ENCODE measurements at places on chromosomes 12 and 14.

GRCh38 chr14:71202881-71203280 lies 295.6 kb downstream of the PCNX1 start:
- DNase-seq: no peak

- DNase-seq: no peak
These were observed 43.1 kb upstream of the MMP17 start for GRCh38 chr12:131784909-131785762.

- no peak for DNase-seq
These were observed 94.1 kb downstream of the SLC35F4 start for GRCh38 chr14:57771801-57772200.

- peak; percentile 26 for DNase-seq
These were observed 99.9 kb downstream of the TMTC3 start for GRCh38 chr12:88241862-88242570.

DNA sequence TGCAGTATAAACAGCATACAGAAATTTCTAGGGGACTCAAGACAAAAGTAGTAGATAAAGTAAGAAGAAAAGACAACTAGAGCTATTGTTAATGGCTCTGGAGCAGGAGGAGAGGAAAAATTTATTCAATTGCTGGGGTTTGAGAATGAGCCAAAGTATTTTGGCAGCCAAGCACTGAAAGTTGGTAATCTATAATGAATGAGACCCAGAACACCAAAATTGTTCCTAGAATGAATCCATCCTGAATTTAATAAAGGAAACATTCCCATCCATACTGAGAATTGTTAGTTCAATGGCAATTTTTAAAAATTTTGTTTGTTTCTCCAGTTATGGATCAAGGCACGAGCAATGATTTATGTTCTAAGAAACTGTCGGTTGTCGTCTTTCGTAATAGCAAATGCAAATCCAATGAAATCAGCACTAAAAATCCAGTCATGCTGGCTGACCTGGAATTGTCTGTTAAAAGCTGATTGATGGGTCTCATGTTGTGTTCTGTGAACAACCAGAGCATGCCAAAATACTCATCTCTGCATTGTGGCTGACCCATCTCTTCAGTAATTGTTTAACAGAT lies 170.9 kb upstream of the LMNTD1 start:
- no peak for DNase-seq

- DNase-seq: no peak
These were observed 1.5 kb downstream of the CALM1 start for GRCh38 chr14:90398315-90398839.

DNA sequence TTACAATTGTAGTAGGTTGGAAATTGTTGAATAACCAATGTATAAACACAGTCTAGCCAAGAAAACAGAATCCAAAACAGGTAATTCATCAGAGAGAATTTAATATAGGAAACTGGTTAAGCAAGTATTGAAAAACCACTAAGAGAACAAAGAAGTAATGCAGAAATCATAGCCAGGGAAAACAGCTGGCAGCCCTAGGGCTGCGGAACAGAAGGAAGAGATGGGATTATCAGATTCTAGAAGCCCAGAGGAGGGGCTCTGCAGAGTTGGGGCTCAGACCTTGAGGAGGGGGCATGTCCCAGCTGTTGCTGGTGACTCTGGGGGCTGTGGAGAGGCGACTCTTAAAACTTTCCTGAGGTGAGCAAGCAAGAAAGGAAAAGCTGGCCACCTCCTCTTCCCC lies 49.4 kb downstream of the CD9 start:
- DNase-seq: no peak

DNA sequence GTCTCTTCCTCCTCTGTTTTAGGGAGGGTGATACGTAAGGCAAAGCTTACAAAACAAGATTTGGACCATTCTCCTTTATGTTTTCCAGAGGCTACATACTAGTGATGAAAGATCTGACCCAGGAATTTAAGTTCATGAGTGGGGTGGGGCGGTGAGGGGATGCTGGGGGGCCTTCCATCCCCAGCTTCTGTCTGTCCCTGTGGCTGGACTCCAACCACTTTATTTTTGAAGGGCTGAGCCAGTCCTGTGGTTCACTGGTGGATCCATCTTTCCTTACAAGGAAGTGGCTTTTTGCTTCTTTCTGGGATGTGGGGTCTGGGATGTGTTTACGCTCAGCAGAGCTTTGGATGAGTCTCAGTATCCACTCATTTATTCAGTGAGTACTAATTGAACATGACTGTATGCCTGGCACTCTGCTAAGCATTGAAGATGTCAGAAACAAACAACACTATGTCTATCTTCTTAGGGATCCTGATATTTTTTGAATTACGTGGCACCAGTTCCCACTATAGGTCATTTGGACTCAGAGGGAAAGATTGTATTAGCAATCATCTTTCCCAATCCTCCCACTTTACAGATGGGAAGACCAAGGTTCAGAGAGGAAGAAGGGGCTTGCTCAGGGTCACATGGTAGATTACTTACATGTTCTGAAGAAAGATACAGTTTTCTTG lies 291.8 kb upstream of the TBX3 start:
- DNase-seq: no peak

GRCh38 chr12:112496496-112496895 lies 77.7 kb downstream of the PTPN11 start:
- DNase-seq: no peak

DNA sequence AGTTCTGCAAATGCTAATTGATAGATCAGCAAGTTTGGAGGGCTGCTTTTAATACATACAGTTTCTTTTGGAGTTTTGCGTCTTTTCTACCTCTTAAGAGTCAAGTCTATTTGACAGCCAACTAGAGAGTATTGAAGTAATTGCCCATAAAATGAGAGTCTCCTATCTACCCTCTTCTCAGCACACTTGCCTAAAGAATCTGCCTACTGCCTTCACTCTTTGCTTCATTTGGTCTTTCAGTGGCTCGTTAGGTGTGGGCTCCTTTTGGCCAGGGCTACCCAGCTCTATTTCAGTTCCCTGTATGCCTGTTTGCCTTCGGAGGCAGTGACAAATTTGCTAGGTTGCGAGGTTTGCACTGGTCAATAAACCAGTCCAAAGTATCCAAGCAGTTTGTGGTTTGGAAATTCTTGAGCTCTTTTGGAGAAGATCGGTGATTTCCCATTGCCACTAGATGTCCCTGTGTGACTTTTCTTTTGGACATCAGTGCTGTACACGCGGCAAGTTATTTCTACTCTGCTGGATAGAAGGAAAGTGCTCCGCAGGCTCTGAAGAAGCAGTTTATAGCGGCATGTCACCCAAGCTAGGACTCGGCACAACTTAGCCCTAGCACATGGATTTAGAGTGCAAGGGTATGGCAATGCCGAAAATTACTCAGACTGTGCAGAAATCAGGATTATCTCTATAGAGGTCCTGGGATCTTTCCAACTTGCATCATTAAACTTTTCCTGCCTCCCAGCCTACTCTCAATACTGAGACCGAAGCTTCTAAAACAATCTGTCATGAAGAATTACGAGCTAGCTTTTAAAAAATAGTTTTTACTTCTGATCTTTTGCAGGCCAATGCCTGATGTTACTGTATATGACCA lies 38.6 kb downstream of the MGST1 start:
- DNase-seq: peak; percentile 2

DNA sequence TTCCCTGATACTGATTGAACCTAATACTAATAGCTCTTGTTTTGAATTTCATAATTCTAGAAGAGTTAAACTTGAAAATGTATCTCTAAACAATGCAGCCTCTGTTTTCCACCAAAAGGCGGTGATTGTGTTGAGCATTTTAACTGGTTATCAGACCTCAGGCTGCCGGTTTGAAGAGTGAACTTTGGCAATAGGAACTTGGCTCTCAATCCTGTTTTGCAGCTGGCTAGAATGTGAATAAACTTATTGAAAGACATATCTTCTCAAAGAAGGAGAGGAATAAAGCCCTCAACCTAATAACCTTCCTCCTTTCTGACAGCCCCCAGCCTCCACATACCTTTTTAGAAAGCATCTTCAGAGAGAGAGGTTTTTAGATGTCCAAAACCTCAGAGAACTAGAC lies 105.4 kb downstream of the SRGAP1 start:
- no peak for DNase-seq

DNA sequence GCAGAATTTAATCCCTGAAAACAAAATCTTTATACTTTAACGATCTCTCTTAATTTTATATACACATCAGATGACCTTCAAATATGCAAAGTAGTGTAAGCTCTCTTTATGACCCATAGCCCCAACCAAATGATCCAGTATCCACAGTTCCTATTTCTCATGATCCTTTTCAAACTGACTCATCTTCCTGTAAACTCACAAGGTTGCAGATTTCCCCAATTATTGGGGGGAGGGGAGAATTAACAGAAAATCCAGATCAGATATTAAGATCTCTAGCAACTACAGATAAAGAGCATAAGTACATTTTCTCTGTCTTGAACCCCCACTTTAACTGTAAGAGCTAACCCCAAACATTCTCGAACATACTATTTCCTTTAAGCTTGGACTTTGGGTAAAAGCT lies 12.5 kb downstream of the GNS start:
- no peak for DNase-seq

GRCh38 chr14:34257505-34257904 lies 204.5 kb downstream of the SPTSSA start:
- no peak for DNase-seq

DNA sequence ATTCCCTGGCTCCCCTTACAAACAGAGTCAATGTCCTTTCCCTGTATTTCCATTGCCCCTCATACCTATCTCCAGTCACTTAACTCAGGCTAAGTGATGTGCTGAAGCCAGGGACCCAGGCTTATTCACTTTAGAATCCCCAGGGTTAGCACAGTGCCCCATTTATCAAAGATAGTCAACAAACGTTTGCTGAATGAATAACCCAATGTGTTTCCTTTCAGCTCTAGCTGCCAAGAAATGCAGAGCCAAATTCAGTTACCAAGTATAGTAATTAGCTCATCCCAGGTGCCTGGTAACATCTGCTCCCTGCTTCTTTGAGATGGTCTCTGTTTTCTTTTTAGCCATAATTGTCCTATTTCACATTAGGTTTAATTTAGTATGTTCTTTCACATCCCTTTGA lies 189.5 kb downstream of the PHLDA1 start:
- no peak for DNase-seq

All from H54 (cell line).